Stimulated activated naive CD4-positive, alpha-beta T cell (primary cell): ENCODE measurements at places on chromosomes 3 and 15.
A peak's percentile ranks its signal among the peaks of the same experiment; 100 is the strongest.

DNA sequence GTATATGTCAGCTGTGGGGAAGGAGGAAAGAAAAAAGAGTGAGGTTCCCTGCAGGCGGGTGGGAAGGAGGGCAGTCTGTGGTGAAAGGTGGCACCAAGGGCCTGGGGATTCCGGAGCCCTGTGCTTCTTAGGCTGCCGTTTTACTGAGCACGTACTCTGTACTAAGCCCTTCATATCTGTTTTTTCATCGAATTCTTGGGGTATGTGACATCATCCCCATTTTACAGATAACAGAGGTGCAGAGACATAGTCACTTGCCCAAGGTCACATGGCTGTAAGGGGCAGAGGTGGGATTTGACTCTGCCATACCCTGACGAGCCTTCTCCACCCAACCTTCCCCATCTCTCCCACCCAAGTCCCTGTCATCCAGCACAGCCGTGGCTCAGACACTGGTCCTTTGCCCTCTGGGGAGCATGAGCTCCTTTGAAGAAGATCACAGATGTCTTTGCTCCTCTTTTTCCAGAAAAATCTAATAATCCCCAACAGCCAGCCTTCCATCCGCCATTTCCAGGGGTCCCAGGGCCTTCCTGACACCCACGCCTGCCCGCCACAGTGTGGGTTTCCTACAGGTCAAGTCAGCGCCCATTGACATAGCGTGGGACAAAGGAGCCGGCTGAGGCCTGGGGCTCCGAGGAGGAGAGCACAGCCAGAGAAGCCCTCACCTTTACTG lies 24.2 kb downstream of the CYP11A1 start:
- no peak for DNase-seq

DNA sequence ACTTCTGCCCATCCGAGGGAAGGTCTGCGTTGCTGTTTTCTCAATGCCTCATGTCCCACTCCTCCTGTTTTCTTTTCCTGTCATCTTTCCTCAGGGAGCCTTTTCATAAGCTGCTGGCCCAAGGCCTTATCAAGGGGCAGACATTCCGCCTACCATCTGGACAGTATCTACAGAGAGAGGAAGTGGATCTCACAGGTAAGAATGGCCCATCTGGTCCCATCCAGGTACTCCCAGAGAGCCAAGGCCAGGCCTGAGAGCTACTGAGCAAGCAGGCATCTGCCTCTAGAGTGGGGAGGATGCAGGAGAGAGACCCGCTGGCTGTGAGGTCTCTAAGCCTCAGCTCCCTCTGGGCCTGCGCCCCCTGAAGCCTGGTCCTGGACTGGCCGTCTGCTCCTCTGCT lies 81.5 kb upstream of the LIMD1 start:
- DNase-seq: no peak

GRCh38 chr3:154135511-154136173 lies 14.5 kb downstream of the ARHGEF26 start:
- no peak for DNase-seq

DNA sequence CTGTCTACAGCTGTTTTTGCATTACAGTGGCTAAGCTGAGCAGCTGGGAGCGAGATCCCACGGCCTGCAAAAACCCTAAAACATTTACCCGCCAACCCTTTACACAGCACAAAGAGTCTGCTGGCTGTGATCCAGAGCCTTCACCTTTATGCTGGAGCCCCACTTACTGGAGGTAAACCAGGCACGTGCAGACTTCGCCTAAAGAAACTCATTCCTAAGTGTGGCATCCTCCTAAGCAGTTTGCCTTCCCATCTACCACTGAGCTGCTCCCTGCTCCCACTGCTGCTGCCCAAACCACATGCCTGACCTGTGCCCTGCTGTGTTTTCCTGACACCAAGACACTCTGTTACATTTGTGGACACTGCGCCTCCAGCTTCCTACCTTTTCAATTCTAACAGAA lies 53.0 kb downstream of the CHSY1 start:
- no peak for DNase-seq

- DNase-seq: no peak
Observed at GRCh38 chr15:41567862-41568261, 8.8 kb downstream of the TYRO3 start.

- DNase-seq: no peak
Observed at GRCh38 chr3:13728487-13728886, 151.4 kb downstream of the WNT7A start.

- no peak for DNase-seq
Observed at GRCh38 chr3:139985576-139985975, 50.6 kb downstream of the CLSTN2 start.

DNA sequence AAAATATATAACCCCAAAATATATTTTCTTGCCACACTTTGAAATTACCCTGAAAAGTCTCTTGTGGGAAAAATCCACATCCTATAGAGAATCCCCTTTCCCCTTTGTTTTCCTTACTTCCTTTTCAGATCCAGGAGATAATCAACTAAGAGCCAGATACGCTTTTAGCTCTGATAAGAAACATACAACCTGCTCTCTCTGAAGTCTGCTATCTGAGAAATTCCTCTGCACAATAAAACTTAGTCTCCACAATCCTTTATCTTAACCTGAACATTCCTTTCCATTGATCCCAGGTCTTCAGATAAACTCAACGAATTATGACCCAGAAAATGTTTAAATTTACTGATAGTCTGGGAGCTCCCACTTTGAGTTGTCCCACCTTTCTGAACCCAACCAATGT lies 233.4 kb upstream of the SETMAR start:
- DNase-seq: no peak

DNA sequence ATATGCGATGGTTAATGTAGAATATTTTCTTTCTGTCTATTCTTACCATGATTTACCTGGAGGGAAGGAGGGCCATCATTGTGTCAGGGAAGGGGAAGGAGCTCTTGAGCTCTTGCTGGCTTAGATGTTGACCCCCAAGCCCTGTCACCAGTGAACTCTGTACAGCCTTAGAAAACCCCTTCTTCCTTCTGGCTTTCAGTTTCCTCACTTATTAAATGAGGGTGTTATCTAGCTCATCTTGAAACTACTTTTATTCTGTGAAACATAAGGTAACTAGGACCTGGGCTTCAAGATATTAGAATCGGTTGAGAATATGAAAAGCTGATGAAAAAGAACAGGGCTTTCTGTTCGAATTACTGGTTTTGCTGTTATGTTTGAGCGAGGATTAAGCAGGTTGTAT lies 25.1 kb upstream of the UTS2B start:
- no peak for DNase-seq

DNA sequence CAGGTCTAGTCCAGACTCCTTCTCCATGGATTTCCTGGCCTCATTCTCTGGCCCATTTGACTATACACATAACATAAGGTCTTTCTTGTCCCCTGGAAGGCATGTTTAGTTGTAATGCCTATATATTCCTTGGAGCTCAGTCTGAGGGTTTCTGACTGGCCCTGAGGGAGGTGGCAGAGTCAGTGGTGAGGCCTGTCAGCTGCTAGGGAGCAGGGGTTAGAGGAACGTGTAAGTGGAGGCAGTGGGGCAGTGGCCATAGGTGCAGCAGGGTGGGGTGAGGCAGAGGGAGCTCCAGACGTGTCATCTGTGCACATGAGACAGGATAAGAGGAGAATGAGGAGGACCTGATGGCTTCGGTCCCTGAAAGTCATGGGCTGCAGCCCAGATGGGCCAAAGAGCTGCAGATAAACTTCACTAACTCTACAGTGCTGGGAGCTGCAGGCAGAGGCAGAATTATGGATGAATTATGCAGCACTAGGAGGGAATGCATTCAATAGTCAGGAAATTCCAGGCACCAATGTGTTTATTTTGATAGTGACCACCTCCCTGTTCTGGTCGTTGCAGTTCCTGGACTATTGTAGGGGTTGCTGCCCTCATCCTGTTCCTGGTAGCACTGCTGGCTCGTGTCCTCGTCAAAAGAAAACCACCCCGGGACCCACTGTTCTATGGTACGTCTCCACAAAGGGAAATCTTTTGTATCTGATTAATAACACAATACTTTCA lies 4.9 kb downstream of the TM6SF1 start:
- no peak for DNase-seq

- DNase-seq: no peak
Observed at GRCh38 chr3:117927825-117928224, 1106.8 kb downstream of the IGSF11 start.

- DNase-seq: no peak
Observed at GRCh38 chr3:160129459-160130061, 95.7 kb upstream of the C3orf80 start.

DNA sequence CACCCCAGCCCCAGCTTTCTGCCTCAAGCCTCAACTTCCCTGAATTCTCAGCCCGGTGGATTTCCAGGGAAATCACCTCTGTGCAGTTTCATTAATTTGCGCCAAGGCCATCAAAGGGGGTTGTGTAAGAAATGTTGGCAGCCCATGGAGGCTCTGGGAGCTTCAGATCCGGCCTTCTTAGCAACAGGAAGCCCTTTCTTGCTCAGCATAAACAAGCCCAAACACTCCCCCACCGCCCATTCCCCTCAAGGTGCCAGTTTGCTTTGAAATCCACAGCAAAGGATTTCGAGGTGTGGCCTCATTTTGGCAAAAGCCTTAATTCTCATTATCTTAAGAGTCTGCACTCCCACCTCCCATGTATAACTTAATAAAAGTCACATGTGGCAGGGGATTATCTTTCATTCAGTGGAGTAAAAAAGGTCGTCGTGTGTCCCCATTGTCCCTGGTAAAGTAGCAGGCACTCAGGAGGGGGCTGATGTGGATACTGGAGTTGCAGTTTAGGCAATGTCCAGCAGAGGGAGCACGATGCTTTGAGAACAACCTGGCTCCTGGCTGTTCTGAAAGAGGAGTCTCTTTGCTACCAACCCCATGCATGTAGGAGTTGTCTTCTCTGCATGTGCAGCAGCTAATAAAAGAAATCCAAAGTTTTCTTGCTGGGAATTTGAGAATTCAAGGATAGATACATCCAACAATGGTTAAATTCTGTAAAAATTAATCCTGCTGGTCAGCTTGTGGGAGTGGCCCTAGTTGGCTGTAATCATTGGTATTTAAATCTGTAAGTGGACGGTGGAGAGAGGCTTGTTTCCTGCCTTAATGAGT lies 39.5 kb downstream of the EBLN2 start:
- DNase-seq: peak; percentile 59

DNA sequence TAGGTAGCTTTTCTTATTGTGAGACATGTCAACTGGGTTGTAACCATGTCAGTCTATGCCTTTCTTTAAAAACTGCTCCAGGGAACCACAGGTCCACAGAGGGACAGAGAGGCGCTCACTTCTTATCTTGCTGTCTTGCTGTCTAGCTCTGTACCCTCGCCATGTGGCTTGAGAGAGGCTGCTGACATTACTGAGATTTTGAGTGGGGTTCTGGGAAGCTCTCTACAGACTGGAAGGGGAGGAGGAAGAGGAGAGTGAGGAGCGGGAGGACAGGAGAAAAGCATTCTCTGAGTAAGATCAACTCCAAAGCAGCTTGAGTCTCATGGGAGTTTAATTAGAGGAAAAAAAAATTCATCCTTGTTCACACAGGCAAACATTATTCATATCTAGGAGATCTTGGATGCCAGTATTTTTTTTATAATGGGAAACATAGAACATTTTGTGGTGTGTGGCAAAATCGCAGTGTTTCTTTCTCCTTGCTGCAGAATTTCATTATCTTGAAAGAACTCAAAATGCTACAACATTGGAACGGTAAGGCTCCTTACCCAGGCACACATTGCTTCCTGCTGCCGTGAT lies 1037.0 kb upstream of the NR2F2 start:
- no peak for DNase-seq

GRCh38 chr15:71648095-71648494 lies 162.3 kb upstream of the NR2E3 start:
- DNase-seq: no peak

- no peak for DNase-seq
Observed at GRCh38 chr3:50737906-50738598, 63.3 kb downstream of the DOCK3 start.

GRCh38 chr3:129463716-129464115 lies 23.7 kb downstream of the IFT122 start:
- no peak for DNase-seq

- DNase-seq: no peak
Observed at GRCh38 chr3:34408088-34408487, 609.7 kb downstream of the PDCD6IP start.

DNA sequence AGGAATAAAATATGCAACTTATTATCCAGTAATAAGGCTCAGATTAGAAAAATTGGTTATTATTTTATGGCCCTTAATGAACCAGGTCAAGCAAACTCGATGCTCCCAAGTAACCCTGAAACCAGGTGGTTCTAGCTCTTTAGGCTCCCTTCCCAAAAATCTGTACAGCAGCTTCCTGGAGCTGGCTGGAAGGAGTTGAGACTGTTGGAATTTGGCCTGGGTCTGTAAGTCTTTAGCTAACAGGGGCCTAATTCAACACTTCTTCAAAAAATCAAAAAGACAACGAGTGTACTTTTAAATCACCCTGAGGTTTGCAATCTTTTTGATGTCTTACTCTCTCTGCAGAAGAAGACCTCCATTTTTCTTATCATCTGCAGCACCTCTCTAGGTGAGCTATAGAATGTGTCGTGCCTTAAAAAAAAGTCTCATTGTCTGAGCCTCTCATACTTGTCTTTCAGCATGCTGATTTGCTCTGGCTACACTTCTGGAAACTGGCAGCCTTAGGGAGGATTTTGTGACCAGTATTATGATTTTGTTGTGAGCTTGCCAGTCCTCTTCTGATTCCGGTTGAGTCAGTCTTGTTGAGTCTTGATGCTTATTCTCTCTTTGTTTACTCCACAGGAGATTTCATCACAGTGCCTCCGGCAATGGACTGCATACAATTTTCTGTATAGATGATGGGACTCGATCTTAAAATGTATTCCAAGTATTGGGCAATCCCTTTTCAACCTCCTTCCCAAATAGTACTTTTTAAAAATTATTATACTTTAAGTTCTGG lies 235.0 kb upstream of the KBTBD8 start:
- no peak for DNase-seq

GRCh38 chr3:111936967-111937366 lies 41.9 kb upstream of the ABHD10 start:
- DNase-seq: no peak
